ENCODE measurements at places on chromosomes 13 and 19.

GRCh38 chr13:20156702-20157101 is 4.2 kb downstream of the GJA3 start:
- no peak for DNase-seq

GRCh38 chr13:76641056-76641455 is 245.1 kb downstream of the KCTD12 start:
- no peak for DNase-seq

GRCh38 chr13:24226762-24227161 is 66.2 kb downstream of the SPATA13 start:
- no peak for DNase-seq

DNA sequence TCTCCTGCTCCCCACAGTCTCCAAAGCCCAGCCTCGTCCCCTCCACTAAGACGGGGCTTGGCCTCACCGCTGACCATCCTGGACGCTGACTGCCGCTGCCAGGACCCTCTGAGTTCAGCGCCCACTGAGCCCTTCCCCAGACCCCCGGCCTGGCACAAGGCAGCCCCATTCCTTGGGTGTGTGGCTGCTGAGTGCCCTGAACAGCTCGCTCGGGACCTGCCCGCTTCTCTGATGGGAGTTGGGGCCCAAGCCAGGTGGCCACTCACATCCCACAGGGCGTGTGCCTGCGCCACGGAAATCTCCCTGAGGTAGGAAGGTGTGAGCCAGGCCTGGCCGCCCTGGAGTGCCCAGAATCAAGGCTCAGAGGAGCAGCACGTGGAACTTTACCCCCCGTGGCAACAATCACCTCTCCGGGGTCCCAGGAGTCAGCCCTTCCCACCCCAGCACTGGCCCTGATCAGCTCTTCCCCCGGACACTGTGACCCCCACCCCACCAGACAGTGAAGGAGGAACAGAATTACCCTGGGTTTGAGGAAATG is 20.8 kb downstream of the C13orf46 start:
- no peak for DNase-seq

DNA sequence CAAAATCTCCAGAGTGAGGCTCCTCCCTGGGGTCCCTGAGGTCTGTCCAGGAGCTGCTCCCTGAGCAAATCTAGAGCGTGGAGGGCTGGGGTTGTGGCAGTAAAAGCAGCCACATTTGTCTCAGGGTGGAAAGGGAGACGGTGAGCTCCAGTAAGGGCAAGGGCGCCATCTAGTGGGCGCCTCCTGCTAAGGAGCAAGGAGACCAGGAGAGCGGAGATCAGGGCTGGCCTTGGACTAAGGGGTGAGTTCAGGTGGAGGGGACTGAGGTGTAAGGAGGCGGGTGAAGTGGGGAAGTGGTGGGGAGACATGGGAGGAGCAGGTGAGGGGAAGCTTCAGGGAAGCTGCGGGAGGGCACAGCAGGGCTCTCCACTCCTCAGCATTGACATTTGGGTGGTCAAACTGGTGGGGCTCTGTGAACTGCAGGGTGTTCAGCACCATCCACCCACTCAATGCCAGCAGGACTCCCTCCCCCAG is 5.3 kb upstream of the CEACAM21 start:
- peak; percentile 73 for DNase-seq

GRCh38 chr19:31668921-31669320 is 319.7 kb upstream of the TSHZ3 start:
- DNase-seq: no peak

GRCh38 chr13:73879346-73880015 is 254.7 kb downstream of the KLF12 start:
- no peak for DNase-seq

DNA sequence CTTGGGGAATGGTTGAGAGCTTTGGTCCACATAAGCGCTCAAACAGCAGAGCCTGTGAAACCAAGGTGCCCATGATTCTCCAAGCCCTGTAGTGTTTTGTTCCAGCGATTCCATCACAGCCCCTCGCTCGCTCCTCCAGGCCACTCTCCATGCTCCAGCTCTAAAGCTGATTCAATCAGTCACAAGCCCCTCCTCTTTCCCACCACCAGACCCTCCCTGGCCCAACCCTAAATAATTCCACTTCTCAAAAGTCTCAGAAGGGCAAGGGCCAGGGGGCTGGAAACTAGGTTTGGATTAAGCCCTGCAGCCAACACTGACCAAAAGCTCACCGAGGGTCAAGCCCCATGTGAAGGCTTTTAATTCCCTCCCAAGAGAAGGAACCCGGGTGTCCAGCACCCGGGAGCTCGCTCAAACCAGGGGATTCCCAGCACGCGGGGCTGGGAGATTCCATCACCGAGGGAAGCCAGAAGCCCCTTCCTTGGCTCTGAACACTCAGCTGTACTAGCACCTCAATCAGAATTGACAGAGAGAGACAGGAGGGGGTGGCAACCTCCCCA is 1.5 kb downstream of the ZNF296 start:
- DNase-seq: no peak

DNA sequence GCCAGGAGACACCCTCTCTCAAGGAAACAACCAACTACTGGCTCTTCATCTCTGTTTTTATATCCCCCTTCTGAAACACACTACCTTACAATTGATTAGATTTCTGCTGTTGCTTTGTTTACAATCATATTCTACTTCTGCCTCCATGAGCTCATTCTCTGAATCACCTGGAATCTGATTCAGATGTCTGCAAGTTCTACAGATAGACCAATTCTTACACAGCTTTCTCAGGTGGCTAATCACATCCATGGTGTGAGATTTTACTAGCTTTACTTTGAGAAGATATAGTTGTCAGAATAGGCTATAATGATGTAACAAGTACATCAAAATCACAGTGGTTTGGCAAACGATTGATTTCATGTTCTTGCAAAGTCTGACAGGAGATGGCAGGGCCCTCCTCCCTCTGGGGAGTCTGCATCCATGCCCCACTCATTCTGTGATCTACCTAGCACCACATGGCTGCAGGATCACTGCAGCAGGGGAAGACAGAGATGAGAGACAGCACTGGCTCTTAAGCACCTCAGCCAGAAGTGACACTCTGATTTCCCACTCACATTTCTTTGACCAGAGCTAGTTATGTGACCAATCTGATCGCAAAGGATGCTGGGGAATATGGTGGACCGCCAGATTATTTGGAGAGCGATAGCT is 243.7 kb downstream of the FOXO1 start:
- DNase-seq: no peak

GRCh38 chr19:8239528-8240273 is 30.5 kb downstream of the CERS4 start:
- DNase-seq: no peak

GRCh38 chr13:114334305-114335053 is 20.2 kb downstream of the CHAMP1 start:
- no peak for DNase-seq

GRCh38 chr13:73910733-73911132 is 223.5 kb downstream of the KLF12 start:
- no peak for DNase-seq

GRCh38 chr13:19766591-19766990 is 16.2 kb downstream of the PSPC1 start:
- DNase-seq: no peak

- DNase-seq: no peak
Measured at GRCh38 chr19:45391346-45391745, 13.5 kb downstream of the PPP1R13L start.

- DNase-seq: no peak
Measured at GRCh38 chr19:46413262-46414031, at the start of gene CCDC8. TSS of gene CCDC8 (minus strand) at chr19:46413564. CDS start at chr19:46412810, 754 bp downstream.

DNA sequence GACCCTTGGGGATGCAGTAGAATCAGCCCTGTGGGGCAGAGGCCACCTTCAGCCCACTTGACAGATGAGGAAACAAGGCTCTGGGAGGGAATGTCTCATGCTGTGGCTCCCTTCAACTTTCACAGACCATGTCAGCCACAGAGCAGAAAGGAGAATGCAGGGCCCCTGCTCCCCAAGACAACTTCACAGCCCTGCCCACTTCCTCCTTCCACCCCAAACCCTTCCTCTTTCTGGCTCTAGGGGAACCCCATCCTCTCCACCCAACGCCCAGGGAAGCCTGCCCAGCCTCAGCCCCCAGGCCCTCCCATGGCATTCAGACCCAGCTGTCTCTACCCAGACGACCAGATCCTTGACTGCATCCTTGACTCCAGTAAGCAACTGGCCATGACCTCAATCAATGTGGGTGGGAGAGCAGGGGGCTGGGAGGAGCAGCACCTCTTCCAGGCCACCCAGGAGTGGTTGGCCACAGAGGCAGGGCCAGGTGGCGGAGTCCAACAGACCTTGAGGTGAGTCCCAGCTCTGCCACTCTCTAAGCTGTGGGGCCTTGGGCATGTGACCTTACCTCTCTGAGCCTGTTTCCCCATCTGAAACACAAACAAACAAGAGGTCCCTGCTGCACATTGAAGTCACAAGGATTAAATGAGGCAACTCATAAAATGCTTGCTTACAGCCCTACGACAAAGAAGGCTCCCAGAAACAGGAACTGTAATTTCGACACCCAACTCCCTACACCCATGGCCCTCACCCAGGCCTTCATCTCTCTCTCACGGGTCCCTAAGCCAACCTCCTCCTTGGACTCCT is 15.8 kb downstream of the DEDD2 start:
- no peak for DNase-seq

DNA sequence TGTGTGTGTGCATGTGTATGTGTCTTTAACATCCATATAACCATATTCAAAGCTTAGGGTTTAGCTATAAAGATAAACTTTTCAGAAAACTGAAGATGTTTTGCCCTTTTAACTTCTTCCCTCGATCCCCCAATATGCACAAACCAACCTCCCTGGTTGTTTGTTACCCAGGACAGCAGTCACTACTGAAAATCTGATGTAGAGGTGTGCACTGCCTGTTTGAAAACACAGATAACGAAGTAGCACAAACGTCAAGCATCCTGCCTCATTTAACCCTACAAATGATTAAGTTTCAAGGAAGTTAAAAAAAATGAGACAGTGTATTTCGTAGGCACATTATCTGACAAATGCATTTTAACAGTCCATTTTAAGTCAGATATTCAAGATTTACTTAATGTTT is 3.6 kb downstream of the TNFSF11 start:
- no peak for DNase-seq

GRCh38 chr13:21010621-21011020 is 50.8 kb downstream of the LATS2 start:
- DNase-seq: no peak

DNA sequence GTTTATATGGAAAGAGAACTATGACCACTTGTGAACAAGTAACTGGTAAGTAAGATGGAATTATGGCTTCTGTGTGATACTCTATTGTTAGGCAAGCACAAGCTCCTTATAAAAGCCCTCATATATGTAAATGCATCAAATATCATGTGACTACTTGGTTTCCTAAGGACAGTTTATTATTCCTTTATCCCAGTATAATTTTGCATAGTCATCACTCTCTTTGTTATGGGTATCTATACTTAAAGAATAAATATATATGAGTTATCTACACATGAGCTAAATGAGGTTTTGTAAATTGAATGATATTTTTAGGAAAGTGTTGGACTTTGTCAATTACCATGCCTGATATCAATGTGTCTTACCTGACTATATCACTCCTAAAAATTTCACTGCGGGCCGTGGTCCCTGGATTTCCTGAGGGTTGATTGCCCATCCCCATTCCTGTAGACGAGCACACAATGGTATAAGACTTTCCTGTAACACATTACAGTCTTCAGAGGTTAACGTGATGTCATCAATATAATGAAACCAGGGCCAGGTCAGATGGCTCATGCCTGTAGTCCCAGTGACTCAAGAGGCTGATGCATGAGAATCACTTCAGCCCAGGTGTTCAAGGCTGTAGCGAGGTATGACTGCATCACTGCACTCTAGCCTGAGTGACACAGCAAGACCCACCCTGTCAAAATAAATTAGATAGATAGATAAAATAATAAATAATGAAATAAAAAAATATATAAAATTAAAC is 20.7 kb downstream of the ZNF844 start:
- no peak for DNase-seq

DNA sequence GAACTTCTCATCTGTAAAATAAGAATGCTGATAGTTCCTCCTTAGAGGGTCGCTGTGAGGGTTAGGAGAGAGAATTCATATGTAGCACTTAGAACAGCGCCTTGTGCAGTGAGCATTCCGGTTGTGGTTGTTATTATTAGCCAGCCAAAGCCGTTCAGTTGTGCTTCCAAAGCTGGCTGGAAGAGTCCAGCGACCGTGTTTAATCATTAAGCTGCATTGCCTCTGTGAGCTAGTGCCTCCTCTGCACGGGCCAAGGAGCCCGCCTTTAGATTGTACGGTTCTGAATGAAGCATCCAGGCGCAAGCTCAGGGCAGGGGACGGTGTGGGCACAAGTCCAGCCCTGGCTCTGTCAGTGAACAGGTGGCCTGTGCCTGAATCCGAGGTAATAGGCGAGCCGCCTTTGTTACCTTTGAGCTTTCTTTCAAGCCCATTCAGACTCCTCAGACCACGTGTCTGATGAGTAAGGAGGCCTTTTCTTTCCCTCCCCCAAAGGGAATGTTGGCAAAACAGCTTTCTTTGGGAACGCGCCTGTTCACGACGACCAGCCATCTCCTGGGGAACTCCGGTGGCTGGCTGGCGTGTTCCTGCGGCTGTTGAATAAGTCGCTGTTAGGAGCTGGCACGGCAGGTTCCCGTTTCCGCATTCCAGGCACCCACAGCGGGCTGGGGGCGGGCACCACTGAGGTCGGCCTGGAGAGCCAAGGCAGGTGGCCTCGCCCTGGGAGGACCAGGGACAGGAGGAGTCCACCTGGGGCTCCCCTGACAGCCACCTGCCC is 25.1 kb downstream of the SIPA1L3 start:
- DNase-seq: no peak

GRCh38 chr13:102977471-102977870 is 88.7 kb downstream of the SLC10A2 start:
- DNase-seq: no peak

DNA sequence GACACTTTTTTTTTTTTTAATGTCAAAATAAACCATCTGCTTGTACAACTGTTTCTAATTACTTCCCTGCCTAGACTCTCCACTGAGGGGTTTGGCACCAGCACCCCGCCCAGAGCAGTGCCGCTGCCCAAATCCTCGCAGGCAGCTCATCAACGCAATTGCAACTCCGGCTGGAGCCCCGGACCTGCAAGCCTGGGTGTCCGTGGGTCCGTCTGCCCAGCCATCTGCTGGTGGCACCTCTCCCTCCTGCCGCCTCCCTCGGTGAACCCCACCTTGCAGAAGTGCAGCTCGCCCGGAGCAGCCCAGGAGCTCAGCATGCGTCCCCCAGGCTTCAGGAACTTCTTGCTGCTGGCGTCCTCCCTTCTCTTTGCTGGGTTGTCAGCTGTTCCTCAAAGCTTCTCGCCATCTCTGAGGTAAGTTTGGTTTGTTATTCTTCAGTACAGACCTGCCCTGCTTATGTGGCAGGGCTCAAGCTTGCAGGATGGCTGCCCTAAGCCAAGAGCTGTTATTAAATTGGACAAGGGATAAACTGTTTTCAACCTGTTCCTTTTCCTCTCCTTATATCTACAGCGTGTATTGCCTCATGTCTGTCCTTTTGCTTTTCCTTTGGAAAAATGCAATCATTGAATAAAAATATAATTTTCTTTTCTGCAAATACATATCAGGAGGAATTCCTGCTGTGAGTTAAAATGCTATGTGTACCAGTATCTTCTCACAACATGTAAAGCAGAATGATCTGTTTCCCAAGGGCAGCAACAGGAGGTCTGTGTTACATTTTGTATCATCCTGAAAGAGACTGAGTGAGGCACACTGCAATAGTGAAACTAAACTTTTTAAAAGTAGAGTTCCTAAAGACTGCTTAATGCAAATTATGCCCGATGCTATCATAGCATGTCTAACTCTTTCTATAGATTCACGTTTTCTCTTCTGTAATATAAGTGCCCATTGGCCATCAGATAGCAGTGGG is at the start of gene ITGBL1:
Gene ITGBL1, plus strand, starts transcription at position 157 of the 967 bp plus-strand sequence. Its CDS starts 159 bp downstream, at position 316.
- DNase-seq: no peak
